ENCODE measurements at places on chromosomes 2 and 18. TPM values are rescaled to one million over a fixed set of nuclear protein-coding genes. Genes with fewer than 3 reads are reported as not detected.

The MRPS5 gene
- 60.7 TPM for total RNA-seq

The C2orf92 gene
- total RNA-seq: 8.6 TPM

The EHD3 gene
- 4.0 TPM for total RNA-seq

The NBAS gene
- total RNA-seq: 39.0 TPM

The GPR45 gene
- total RNA-seq: not detected

The CDC42EP3 gene
- total RNA-seq: 71.5 TPM

The CYTIP gene
- total RNA-seq: not detected

The CLEC4F gene
- not detected for total RNA-seq

The DPYSL5 gene
- 9.1 TPM for total RNA-seq

The EHBP1 gene
- 47.2 TPM for total RNA-seq

GRCh38 chr2:98484121-98484557 lies 39.5 kb downstream of the INPP4A start:
- no peak for DNase-seq

GRCh38 chr2:105912081-105912480 lies 167.4 kb downstream of the NCK2 start:
- DNase-seq: peak; percentile 16

- no peak for DNase-seq
Observed at GRCh38 chr2:85165088-85165690, 32.0 kb downstream of the TCF7L1 start.

DNA sequence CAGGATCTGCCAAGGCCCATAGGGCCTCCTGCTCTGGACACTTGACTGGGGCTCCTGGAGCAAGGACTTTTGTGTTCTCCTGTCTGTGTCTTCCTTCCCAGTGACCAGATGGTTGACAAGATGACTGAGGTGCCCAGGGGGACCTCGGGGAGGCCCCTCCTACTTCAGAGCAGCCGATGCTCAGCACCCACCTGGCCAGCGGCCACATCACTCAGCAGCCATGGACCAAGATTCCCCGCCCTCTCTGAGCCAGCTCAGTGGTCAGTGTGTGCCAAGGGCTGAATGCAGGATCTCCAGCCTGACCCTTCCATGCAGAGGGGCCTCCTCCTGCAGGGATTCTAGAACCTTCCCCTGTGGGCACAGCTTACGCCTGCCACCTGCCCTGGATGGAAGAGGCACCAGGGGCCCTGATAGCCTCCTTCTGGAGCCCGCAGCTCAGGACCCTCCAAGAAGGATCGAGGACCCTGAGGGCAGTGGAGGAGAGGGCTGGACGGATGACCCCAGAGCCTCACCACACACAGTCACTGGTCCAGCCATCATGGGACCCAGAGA lies 87.4 kb upstream of the GPC1 start:
- no peak for DNase-seq

- DNase-seq: no peak
Observed at GRCh38 chr2:73850009-73850408, 21.2 kb downstream of the STAMBP start.

GRCh38 chr2:230068651-230069055 lies at the start of gene SLC16A14:
SLC16A14 (minus strand) TSS chr2:230068924; CDS start chr2:230059352, 9,572 bp downstream.
- DNase-seq: no peak

GRCh38 chr2:58089081-58089480 lies 42.5 kb downstream of the VRK2 start:
- no peak for DNase-seq

- DNase-seq: peak; percentile 67
Observed at GRCh38 chr18:50659091-50660003, 99.5 kb downstream of the MAPK4 start.

DNA sequence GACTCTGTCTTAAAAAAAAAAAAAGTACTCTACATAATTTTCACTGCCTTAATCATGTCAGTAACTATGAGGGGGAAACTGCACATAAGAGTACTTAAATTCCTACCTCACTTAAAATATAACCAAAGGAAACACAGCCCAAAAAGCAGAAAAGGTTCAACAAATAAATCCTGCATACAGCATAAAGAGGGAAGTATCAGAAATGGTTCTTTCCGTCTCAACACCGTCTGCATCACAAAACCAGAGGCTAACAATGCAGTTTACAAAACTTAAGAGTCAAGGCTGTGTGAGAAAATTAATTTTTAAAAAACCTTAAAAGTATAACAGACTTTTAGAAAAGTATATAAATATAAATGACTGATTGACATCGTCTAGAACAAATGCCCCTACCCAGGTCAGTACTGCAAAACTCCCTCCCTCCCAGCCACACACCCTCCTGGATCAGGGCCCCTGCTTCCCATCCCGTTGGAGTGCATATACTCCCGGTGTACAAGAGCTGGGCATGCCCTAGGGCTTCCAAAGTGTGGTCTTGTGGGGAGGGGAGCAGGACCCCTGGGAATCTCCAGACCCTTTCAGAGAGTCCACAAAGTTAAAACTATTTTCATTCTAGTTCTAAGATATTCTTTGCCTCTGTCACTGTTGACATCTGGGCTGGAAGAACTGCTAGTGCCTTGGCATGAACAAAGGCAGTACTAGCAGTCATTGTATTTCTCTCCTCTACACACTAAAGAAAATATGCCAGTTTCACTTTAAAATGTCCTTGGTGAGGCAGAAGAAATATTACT lies 67.0 kb upstream of the SERTAD2 start:
- DNase-seq: no peak

DNA sequence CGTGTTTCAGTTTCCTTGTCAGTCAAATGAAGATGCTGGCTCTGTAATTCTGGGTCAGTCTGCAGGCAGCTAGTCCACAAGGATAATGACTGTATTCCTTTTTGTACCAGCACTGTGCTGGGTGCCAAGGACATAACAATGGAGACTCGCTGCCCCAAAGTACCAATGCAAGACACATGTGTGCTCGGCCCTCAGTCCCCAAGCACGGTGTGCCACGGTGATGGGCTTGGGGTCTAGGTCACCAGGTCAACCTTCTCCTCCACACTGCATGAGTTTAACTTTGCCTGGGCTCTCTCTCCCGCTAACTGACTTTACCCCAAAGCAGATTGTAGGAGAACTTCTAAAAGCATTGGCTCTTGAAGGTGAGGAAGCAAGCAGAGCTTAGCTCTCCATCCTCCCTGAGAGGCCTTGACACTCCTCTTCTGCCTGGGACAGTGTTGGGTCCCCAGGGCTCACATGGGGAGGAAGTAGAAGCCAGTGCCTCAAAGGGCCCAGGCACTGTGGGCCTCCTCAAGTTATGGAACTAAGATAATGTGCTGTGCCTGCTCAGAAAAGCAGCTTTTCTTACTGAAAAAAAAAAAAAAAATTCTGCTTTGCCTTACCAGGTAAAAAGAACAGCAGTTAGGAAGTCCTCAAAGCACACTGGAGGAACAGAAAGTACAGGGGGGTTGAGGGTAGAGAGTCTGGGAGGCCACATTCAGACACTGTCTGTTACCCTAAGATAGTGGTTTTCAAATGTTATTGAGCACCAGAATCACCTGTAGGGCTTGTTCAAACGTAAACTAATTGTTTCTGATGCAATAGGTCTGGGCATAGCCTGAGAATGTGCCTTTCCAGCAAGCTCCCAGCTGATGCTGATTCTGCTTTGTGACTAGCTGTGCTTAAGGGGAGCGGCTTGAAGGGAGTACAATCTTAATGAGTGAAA lies 276.4 kb upstream of the CXCR4 start:
- no peak for DNase-seq

DNA sequence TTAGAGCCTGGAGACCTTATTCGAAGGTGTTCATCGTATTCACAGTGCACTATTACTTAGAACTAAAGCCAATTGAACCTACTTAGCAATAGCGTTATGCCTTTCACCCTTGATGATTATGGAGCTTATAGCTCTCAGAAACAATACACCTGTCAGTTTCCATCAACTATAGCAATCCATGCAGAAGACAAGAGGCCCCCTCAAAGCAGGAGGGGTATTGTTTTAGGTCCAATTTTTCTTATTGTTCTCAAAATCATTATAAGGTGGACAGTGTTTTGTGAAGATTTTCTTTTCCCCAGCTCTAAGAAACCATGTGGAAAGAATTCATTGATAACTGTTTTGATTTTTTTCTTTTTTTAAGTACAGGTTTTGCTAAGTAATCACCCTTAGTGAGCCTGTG lies 135.5 kb downstream of the MEIS1 start:
- no peak for DNase-seq

- no peak for DNase-seq
Observed at GRCh38 chr18:12046046-12046750, 47.4 kb upstream of the ANKRD62 start.

GRCh38 chr2:104793966-104794365 lies 59.9 kb upstream of the POU3F3 start:
- no peak for DNase-seq

Measured in A172 (cell line).